NCI-H82 (cell line): ENCODE measurements at places on chromosomes 6 and 20.

DNA sequence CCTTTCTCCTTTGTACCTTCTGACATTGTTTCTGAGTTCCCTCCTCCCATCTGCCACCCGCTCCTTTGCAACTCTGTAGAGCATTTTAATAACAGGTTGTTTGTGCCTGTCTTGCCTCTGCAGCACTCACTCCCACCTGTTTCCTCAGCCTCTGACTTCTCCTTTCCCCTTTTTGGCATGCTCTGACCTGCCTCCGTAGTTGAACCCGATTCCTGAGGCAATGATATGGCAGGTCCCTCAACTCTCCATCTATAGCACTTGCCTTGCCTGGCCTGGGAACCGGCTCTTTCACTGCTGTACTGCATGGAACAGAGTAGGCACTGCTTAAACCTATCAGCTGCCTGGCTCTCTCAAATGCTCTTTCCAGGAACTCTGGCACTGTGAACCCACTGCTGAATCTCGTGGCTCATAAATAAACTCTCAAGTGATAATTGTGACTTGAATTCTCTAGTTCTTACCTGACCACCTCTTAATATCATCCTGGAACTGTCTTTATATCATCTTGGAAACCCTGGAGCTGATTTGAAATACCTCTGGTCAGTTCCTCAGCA, 50.3 kb downstream of the UTRN start:
- no peak for DNase-seq

DNA sequence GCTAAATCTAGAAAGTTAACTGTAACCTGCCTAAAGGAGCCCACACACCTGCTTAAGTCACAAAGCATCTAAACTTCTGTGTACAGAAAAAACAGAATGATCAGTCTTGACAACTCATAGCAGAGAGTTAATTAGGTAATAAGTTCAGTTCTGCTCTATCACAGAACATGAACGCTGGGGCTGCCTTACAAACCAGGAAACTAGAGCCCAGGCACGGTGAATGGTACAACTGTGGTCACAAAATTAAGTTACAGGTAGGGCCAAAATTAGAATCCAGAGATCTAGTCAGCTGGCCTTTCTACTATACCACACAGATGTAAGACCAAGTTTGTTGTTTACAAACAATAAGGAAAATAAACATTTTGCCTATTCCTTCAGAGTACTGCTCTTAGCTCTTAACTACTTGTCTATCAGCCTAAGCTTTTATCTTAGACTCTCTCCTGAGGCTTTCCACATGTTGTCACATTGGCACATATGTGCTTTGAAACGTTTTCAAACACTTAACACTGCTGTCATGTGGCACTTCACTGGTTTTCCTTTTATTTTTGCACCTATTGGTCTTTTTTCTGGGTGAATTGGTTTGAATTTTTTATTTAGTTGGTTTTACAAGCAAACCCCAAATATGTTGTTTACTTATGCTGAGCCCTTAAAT, 75.7 kb downstream of the SIM1 start:
- no peak for DNase-seq

GRCh38 chr20:58023346-58023745, 205.1 kb downstream of the ANKRD60 start:
- DNase-seq, result no peak

DNA sequence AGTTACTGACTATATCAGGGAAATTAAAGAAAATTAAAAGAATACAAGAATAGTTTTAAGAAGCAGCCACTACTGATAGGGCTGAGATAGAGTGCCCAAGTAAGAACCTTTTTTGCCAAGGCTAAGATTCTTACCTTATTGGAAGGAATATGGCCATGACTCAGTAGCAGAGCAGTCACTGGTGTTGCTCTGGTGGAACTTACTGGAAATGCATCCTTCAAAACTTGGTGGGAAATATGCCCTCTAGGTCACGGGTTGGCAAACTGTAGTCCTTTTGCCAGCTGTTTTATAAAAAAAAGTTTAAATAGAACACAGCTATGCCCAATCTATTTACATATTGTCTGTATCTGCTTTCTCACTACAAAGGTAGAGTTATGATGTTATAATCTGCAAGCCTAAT, 6.0 kb downstream of the HSF2 start:
- DNase-seq, result no peak

GRCh38 chr20:3105256-3106137, 21.0 kb upstream of the AVP start:
- no peak for DNase-seq

DNA sequence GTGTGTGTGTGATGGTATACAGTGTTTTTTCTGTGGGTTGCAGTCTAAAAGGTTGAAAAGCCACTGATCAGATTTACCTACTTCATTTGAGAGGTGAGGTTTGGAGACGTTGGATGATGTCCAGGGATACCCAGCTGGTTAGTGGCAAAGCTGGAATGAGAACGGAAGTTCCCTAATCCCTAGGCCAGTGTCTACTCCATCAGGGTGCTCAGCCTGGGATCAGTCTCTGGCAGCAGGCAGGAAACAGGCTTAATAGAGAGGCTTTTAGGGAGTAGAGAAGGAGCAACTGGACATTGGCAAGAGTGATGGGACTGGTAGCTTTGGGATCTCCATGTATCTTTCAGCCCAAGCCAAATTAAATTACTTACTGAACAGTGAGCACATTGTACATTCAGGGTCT, 80.7 kb downstream of the C6orf52 start:
- DNase-seq, result peak; percentile 63

GRCh38 chr6:45531999-45532595, 154.4 kb upstream of the SUPT3H start:
- DNase-seq, result no peak

GRCh38 chr20:60921022-60921622, 330.9 kb upstream of the CDH4 start:
- no peak for DNase-seq

GRCh38 chr6:132089173-132089572, 138.0 kb upstream of the CCN2 start:
- no peak for DNase-seq

DNA sequence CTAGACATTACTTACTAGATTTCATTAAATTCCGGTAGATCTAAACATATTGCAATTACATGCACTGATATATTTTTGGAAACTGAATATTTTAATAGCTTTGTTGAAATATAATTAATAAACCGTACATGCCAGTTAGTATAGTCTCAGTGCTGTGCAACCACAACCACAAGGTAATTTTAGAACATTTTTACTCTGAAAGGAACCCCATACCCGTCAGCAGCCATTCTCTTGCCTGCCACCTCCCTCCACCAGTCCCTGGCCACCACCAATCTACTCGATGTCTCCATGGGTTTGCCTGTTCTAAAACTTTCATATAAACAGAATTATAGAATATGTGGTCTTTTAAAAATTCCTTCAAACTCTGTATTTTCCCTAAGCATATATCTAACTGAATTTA, 293.9 kb downstream of the THBS2 start:
- DNase-seq, result no peak

- no peak for DNase-seq
Observed at GRCh38 chr20:50501972-50502745, 8.0 kb upstream of the PTPN1 start.

DNA sequence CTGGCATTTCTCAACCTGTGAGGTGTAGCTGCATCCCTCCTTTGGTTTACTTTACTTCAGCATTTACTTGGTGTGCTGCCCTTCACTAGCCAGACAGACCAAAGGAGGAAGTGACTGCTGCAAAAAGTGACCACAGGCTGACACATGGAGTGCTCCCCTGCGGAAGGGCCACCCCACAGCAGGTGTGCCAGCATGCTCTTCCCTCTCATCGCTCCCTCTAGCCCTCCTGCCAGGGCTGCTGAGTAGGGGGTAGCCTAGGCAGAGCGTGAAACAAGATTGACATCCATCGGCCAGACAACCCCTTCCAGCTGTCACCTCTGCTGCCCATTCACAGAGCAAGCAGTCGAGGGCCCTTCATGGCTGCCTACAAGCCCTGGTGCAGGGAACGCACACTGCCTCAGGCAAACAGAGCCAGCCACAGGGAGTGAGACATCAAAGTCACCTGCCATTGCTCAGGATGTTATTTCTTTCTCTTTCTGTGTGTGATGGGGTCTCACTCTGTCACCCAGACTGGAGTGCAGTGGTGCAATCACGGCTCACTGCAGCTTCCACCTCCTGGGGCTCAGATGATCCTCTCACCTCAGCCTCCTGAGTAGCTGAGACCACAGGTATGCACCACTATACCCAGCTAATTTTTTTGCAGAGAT, 102.0 kb upstream of the RPS6KA2 start:
- no peak for DNase-seq

GRCh38 chr20:57807401-57808263, 97.8 kb upstream of the PMEPA1 start:
- no peak for DNase-seq

- no peak for DNase-seq
Observed at GRCh38 chr6:20013066-20013861, 176.1 kb downstream of the ID4 start.

- no peak for DNase-seq
Observed at GRCh38 chr6:43806043-43806757, 36.2 kb downstream of the VEGFA start.

DNA sequence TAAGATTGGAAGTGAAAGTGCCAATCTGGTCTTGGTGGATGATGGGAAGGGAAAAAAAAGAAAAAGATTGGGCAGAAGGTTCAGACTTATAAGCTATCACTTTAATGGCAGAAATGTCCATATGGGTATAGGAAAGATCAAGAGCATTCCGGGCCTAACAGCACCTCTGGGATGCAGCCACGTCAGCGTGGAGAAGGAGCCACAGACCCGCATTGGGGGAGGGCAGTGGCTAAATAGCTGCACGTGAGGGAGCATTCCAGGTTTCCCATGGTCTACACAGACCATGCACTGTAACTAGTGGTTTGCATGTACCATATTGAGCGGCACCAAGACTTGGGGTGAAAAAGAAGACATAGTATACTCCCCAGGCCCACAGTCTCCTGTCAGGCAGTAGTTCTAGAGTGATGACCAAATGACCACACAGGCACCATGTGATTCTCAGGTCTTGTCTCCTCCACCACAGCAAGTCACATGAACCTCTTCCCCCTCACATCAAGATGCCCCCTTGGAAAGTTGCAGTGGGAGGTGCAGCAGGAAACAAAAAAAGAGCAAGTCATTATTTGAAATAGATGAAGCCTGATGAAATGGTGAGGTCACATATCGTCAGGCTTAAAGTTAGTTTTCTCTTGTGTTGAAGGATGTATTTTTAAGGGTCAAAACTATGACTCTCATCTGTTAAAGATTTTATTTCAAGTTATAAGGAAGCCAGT, 94.4 kb upstream of the TNFAIP3 start:
- DNase-seq, result no peak

DNA sequence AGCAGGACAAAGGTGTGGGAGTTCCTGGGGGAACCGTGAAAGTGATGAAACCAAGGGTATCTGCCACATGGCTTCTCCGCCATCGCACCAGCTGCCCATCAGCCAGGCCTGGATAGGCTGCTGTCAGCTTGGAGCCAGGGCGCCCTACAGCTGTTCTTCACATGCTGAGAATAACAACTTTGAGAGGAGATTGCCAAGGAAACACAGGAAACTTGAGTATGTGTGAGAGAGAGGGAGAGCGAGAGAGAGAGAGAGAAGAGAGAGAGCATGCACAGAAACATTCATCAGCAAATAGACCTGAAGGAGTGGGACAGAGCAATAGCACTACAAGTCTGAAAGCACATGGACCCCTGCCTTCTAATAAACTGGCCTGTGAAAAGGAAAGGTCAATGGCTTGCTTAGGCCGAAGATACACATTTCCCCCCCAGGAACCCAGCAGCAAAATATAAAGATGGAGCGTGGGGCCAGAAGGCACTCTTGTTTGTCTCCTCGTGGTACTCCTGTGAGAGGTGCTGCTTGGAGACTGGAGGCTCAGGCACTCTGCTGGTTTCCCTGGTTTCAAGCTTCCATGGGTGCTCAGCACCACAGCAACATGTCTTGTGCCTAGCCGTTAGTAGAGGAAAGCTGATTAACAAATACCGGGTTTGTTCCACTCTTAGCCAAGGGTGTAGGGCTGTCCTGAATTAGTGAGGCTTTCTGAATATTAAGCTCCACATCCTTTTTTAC, 53.0 kb downstream of the SNAP25 start:
- DNase-seq, result no peak

- DNase-seq, result no peak
Observed at GRCh38 chr6:15266423-15266996, 20.6 kb downstream of the JARID2 start.

- DNase-seq, result no peak
Observed at GRCh38 chr20:61185841-61186601, 66.0 kb upstream of the CDH4 start.

DNA sequence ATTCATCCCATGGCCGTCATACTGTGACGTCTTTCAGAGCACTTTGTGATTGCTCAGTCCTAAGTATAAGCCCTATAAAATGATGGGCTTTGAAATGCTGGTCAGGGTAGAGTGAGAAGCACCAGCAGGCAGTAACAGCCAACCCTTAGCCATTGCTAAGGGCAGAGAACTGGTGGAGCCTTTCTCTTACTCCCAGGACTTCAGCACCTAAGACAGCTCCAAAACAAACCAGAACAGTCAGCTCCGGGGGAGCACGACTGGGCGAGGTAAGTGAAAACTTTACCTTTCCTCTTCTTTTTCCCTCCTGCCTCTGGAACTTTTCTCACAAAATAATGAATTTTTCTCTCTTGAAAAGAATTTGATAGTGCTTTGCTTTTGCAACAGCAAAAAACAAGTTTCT, at the start of gene VIP:
TSS of gene VIP (plus strand) at position 104 of the 400 bp plus-strand sequence. CDS start 1,381 bp downstream, outside the sequence.
- DNase-seq, result peak; percentile 5

- DNase-seq, result no peak
Observed at GRCh38 chr6:31107052-31107451, 5.3 kb downstream of the C6orf15 start.

- no peak for DNase-seq
Observed at GRCh38 chr6:44672841-44673240, 285.3 kb downstream of the CDC5L start.

- no peak for DNase-seq
Observed at GRCh38 chr20:59725476-59726280, 121.3 kb downstream of the PHACTR3 start.

- DNase-seq, result no peak
Observed at GRCh38 chr6:43578748-43579147, 2.8 kb downstream of the POLH start.

- no peak for DNase-seq
Observed at GRCh38 chr20:53395188-53395923, 198.3 kb downstream of the ZNF217 start.

- DNase-seq, result peak; percentile 80
Observed at GRCh38 chr6:48222241-48222640, 111.2 kb upstream of the PTCHD4 start.

DNA sequence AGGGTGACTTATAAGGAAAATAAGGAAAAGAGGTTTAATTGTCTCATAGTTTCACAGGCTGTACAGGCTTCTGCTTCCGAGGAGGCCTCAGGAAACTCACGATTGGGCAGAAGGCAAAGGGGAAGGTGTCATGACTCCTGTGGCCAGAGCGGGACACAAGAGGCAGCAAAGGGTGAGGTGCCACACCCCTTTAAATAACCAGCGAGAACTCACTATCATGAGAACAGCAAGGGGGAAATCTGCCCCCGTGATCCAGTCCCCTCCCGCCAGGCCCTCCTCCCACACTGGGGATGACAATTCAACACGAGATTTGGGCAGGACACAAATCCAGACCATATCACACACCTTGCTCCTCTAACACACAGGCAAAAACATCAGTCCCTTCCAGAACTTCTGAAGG, 254.0 kb downstream of the DLL1 start:
- DNase-seq, result no peak

GRCh38 chr6:1016329-1017302, 295.3 kb upstream of the FOXQ1 start:
- DNase-seq, result no peak
